Suprapubic skin (tissue), 4 donors: ENCODE measurements at places on chromosomes 12 and 14.

DNA sequence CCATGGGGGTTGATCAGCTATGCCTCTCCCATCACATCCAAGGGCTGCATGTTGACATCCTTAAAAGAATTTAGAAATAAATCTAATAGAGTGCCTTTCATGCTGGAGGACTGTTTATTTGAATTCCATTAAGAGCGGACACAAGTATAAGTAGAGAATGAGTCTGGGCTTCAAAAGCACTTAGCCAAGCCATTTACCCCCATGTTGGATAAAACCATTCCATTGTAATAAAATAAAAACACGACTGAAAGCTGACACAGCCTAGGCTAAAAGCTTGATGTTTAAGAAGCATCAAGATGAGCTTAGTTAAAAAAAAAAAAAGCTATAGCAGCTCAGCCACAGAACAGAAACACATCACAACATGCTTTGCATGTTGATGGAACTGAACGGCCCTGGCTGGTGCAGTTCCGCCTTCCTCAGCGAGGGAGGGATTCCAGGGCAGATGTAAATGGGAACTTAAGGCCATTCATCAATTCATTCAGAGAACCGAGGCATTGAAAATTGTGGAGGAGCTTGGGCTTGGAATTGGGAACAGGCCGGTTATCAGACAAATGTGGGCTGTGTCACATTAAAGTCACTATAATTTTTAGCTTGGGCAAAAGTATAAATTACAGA is 41.2 kb downstream of the TMEM132D start:
- no peak for DNase-seq

GRCh38 chr14:95884377-95884776 is 7.7 kb downstream of the TUNAR start:
- DNase-seq: no peak

DNA sequence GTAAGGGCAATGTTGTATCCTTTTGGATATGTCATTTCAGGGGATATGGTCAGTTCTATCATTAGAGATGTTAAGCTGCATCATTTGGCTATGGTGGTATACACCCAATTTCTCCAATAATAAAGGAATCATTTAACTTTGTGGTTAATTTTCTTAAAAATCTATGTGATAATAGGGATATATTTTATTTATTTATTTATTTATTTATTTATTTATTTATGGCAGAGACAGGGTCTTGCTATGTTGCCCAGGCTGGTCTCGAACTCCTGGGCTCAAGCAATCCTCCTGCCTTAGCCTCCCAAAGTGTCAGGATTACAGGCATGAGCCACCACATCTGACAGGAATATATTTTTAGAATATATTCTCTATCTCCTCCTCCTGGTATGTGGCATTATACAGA is 85.7 kb downstream of the EML5 start:
- no peak for DNase-seq

- no peak for DNase-seq
Observed at GRCh38 chr12:82414926-82415325, 56.6 kb downstream of the METTL25 start.

- no peak for DNase-seq
Observed at GRCh38 chr14:49953196-49953595, 60.3 kb downstream of the ARF6 start.

GRCh38 chr14:95134304-95134933 is 22.9 kb downstream of the DICER1 start:
- no peak for DNase-seq

DNA sequence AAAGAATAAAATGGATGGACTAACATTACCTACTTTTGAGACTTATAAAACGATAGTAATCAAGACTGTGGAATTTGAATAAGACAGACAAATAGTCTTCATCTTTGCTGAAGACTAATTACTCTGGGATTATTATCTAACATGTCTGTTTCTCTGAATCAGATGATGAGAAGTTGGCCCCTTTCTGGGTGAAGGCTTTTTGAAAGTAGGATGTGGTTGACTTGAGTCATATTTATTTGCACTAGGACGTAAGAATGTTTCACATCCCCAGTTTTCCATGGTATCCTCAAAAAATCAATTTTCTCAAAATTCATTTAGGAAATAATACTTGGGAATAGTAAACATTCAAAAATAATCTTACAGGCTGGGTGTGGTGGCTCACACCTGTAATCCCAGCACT is 31.8 kb downstream of the PKP2 start:
- DNase-seq: no peak

GRCh38 chr12:111221062-111222026 is 147.6 kb downstream of the PHETA1 start:
- no peak for DNase-seq

- no peak for DNase-seq
Observed at GRCh38 chr12:127810041-127810440, 456.9 kb upstream of the TMEM132C start.

- DNase-seq: no peak
Observed at GRCh38 chr12:92493816-92494215, 209.0 kb upstream of the PLEKHG7 start.

DNA sequence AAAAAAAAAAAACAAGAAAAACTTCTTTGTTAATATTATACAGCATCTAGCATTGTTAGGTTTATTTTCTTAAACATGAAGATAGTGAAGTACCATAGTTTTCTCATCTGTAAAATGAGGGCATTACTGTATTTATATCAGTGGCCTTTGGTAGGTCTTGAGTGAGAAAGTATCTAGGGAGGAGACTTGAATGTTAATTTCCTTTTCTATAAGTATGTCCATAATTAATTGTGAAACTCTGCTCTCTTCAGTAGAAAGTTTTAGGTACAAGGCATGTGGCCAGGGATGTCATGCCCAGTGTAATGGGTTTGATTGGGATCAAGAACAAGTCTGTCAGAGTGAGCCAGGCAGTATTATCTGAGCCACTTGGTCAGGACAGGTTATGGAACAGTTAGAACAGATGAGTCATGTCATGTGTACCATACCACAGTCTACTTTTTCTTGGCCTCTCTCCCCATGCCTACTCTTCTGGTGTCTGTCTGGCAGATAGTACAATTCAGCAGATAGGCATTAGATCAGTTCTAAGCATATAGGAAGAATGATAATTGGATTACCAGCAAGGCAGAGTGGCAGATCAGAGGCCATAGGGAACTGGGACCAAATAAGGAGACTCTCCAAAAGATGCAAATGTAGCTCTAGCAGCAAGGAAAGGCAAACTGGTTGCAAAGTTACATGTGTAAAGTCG is 30.4 kb downstream of the FBXO34 start:
- no peak for DNase-seq

DNA sequence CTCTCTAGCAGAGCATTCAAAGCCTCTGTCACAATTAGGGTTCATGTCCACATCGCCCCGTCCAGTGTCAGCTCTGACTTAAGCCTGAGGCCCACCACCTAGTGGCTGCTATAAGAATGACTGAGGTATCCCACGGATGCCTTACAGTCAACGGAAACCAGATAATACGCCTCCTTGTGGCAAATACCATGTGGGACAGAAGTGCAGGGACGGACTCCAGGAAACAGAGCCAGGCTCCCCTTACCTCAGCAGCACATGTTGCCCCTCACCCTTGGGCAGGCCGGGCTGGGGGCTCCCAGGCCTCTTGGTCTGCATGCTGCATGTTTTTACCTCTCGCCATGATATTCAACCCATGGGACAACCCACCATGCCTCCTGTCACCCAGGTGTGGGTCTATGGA is 86.3 kb downstream of the VWF start:
- no peak for DNase-seq

DNA sequence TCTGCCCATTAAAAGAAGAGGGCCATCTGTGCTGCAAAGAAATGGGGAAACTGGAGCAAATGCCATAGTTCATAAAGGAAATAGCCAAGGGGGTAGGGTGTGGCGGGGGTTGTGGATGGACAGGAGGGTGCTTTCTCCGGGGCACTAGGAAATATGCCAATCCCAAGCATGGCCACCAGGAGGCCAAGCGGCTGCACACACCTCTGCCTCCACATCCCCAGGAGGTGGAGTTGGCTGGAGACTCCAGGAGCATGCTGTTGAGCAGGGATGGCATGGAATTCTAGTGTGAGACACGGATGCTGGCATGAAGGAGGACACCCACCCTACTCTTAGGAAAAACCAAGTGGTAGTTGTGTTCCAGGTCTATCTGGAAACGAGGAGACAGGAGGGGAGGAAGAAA is 25.2 kb downstream of the NID2 start:
- no peak for DNase-seq

DNA sequence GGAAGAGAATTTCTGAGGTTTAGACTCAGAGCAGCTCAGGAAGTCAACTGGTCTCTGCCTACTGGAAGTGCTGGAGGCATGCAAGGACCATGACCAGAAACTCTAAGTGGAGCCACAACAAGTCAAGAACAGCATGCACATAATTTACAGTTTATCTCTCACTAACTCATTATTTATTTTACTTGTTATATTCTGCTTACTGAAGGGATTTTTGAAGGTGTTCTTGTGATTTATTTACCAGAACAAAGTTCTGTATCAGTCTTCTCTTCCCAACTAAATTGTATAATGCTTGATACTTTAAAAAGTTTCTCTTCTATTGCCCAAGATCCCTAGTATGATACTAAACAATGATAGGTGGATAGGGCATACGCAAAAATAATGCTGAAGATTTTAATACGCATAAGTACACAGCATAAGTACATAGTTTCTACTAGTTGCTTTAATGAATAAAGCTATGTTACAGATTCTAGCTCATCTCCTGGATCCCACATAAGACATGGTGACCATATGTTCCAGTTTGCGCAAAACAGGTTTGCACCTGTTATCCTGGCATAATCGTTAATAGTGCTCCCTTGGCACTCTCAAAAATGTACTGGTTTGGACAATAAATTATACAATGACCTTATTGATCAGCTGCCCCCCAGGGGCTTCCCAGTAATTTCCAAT is 11.6 kb upstream of the SPTB start:
- DNase-seq: no peak
